Coronary artery (tissue), 2 donors: ENCODE measurements at places on chromosomes 2 and 18.

GRCh38 chr2:118374974-118375755, 286.9 kb downstream of the INSIG2 start:
- DNase-seq, result no peak

GRCh38 chr18:10252494-10252893, 201.9 kb upstream of the APCDD1 start:
- DNase-seq, result no peak

- DNase-seq, result no peak
These were observed 77.5 kb downstream of the NCK2 start for GRCh38 chr2:105822186-105822585.

- DNase-seq, result no peak
These were observed 295.4 kb downstream of the CELF4 start for GRCh38 chr18:37270038-37270665.

DNA sequence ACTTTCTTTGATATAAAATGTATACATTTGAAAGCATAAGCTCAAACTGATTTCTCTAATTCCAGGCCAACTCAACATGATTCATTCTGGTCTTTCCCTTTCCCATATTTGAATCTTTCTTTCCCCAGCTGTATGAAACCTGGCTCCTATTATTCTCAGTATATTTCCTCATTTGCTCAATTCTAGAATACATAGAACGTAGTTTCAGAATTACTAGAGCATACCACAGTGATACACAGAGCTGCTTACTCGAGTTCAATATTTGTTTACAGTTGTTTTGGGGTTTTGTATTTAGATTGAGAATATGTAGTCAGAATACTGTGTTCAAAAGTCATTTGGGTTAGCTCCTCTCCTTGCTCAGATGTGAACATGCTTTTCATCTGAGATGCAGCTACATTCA, 43.0 kb downstream of the TNFRSF11A start:
- DNase-seq, result no peak

GRCh38 chr18:76495435-76496193, 572 bp upstream of the ZNF516 start:
- no peak for DNase-seq

DNA sequence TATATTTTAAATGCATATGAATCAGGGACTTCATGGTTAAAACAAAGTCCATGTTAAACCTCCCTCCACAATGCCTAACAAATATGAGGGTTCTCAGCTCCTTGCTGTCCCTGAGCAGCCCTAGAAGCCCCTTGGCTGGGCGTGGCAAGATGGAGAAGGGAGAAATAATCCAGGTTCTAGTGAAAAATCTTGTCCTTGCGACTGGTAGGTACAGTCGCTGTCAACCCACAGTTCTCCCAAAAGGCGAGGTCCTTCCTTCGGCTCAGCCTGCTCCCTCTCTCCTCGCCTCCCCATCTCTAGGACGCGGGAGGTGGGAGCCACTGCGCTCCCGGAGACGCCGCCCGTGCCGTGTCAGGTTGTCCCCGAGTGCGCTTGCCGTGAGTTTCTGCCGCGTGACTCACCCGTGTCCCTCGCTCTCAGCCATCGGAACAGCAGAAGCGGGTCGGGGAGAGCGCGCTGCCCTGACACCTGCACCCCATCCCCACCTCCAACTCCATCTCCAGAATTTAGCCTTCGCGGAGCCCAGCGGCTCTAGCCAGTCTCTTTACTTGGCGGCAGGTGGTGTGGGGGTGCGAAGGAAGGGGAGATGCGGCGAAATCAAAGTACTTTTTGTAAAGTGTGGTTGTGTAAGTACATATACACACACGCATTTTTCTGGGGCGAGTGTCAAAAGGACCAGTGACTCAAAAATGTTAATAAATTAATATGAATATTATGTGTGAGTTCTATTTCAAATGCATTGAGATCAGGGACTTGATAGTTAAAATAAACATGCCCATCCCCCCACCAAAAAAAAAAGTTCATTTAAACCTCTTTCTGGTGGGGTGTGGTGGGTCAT, 65.1 kb upstream of the TMEM17 start:
- DNase-seq, result no peak

- DNase-seq, result no peak
These were observed 6.7 kb downstream of the COA5 start for GRCh38 chr2:98601532-98602132.

GRCh38 chr2:199848389-199849130, 2.4 kb downstream of the FTCDNL1 start:
- DNase-seq, result no peak

DNA sequence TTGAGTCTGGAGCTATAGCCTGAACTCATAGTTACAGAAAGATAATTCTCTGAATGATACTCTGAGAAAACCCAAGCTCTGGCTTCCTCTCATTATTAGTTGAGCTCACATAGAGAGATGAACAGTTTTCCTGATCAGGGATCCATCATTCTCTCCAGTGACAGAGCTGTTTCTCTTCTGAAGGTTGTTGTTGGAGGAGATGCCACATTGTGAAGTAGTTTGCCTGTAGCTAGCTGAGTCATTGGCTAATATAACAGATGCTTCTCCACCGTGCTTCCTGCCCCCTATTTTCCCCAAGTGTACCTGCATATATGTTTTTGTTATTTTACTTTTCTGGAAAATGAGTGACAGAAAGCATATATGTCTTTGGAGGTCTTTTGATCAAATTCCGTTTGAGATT, 64.6 kb downstream of the OSBPL6 start:
- DNase-seq, result no peak

GRCh38 chr2:98445683-98446581, 1.3 kb downstream of the INPP4A start:
- no peak for DNase-seq
